Effector memory CD8-positive, alpha-beta T cell (primary cell): ENCODE measurements at places on chromosomes 6 and 20.
A peak's percentile ranks its signal among the peaks of the same experiment; 100 is the strongest.

- DNase-seq: no peak
These were observed 75.3 kb downstream of the SERAC1 start for GRCh38 chr6:158092806-158093205.

- DNase-seq: no peak
These were observed 131.6 kb downstream of the RFX6 start for GRCh38 chr6:117008618-117009017.

DNA sequence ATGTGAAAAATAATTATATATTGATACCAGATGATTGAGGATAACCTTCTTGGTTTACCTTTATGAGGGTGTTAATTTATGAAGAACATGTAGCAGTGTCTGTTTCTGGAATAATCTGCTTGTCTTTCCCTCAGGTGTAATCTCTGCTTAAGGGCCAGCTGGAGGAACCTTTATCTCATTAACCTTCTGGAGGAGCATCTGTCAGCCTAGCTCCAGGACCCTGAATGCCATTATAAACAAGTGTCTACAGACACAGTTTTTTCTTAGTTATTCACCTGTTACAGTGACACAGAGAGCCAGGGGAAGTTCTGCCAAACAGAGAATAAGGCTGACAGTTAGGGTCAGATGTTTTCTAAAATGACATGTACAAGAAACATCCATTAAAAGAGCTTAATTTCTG, at the start of gene IMPG1:
IMPG1 (minus strand) TSS at position 101 of the 400 bp plus-strand sequence. CDS start 174 bp downstream, outside the sequence.
- no peak for DNase-seq

DNA sequence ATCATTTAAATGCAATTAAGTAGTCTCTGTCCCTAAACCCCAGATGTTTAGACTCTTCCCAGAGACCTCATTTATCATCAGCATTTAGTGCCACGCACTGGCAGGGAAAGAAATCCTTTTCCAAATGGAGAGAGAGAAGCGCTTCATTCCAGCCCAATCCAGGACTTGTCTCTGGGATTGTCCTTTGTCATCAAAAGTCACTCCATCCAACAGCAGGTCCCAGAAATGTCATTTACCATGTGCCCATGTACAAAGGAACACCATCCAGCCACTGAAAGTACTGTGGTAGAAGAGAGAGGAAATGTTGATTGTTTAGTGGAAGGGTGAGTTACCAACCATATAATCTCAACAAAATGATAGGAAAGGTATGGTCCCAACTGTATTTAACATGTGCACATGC, 66.9 kb upstream of the SMIM28 start:
- no peak for DNase-seq

DNA sequence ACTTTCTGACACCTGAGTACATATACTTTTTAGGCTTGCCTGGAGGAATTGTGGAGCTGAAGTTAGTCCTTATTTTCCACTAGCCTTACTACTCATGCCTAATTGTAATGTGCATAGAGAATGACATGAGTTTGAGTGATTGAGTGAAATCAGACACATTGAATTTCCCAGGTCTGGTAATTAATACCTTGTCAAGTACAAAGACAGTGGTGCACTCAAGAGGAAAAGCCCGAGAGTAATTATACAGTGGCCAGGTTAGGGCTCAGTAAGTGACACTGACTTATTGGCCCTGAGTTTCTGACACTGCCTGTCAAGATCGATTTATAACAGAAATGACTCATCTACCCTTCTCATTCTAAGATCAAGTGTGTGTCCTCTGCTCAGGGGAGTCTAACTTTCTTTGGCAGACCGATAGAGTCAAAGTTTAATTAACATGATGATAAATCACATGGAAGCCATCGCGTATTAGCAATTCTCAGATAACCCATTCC, 288.3 kb downstream of the TPBG start:
- DNase-seq: no peak

DNA sequence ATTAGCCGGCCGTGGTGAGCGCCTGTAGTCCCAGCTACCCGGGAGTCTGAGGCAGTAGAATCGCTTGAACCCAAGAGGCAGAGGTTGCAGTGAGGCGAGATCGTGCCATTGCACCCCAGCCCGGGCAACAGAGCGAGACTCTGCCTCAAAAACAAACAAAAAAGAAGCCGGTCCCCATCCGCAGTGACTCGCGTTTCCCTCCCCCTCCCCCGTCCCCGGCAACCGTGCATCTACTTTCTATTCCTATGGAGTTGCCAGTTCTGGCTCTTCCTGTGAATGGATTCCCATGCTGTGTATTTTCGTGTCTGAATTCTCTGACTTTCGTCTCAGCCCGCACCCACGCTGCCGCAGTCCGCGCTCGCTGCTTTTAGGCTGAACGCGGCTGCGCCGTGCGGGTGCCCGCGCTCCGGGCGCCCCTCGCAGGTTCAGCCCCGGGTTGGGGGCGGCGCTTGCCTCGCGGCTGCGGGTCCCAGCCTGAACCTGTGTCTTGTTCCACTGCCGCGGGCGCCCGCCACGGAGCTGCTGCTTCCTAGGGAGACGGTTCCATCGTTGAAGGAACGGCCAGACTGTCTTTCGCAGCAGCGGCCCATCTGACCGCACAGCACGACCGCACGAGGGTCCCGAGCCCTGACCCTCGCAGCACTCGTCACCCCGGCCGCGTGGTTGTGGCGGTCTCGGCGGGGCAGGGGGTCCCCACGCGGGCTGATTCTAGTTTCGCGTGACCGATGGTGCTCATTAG, 1.1 kb upstream of the MRGBP start:
- peak; percentile 51 for DNase-seq

DNA sequence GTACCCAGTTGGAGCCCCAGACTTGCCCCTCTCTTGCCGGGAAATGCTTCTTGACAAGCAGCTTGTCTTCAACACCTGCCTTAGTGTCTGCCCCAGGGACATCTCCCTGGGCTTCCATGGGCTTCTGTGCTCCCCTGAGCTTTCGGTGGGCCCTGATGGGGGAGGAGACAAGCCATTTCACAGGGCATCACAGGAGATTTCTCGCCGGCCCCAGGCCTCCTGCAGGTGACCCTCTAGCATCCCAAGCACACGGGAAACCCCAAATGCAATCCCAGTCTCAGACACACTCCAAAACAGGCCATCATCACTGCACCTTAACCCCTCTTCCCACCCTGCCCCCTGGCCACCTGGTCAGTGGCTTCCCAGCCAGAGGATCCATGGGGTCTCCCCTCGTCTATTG, 74.5 kb downstream of the JPH2 start:
- DNase-seq: no peak

DNA sequence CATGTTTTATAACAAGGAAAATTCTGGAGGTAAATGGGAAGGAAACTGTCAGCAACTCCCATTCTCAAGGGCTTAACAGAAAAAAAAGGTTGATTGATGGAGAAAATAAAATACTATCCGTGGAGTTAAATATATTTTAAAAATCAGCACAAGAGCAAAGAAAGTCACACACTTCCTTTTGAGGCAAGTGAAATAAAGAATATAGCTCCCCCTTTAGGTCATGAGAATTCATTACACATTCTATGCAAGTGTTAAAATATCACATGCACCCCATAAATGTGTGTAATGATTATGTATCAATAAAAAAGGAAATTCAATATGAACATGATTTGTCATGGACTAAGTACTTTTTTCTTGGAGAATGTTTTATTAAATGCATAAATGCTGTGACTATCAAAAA, 349.2 kb downstream of the TPBG start:
- DNase-seq: no peak

DNA sequence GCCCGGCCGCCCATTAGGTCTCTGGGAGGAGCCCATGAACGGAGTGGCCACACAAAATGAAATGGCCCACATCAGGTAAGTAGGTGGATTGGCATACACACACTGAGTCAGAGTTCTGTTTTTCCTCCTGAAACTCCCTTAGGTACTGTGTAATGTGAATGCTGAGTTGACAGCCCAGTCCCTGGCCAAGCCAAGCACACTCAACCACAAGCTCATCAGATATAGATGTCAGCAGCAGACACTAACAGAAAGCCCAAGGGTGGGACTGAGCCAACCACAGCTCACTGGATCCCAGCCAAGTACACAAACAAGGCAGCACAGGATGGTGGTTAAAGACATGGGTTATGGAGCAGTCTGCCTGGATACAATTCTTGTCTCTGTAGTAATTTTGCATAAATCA, 403.4 kb downstream of the GJA1 start:
- no peak for DNase-seq

GRCh38 chr6:35139924-35140638, 1.1 kb downstream of the TCP11 start:
- DNase-seq: peak; percentile 34

GRCh38 chr20:53187392-53188068, 215.4 kb downstream of the TSHZ2 start:
- no peak for DNase-seq

DNA sequence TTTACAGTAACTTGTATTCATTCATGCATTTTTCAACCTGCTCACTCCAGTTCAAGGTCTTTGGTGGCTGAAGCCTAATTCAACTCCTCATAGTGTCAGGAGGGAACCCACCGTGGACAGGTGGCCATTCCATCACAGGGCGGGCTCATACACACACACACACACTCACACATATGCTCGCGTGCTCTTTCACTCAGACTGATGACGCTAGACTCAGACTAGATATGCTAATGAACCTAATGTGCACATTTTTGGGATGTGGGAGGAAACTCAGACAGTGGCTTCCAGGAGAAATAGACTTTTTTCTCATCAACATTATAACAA, 56.7 kb downstream of the TRIM27 start:
- DNase-seq: no peak

DNA sequence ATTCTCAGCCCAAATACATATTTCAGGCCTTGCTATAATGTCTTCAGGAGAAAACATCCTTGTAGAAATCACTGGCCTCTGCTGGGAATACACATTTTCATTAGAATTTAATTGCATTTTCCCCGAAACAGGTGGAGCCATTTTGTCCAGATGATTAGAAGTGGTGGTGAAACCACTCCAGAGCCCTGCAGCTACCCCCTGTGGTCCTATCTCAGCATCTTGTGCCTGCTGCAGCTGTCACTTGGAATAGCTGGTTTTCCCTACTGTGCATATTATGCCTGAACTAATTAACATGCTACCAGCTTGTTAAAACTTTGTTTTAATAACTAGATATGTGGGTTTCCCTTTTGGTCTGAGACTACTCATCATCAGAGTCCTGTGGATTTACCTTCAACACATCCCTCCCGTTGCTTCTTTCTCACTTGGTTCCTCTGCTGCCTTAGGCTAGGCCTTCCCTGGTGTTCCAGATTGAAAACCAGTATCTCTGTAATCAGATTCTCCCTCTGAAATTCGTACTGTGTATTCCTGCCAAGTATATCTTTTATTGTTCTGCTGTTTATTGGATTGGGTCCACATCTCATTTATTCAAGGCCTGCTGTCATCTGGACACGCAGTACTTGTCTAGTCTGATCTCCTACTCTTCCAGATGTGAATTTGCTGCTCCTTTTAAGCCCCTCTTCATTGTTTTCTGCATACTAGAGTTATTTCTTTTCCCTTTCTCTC, 15.2 kb downstream of the DNAH8 start:
- no peak for DNase-seq

GRCh38 chr6:157266274-157267101, 56.8 kb downstream of the TMEM242 start:
- DNase-seq: no peak

- no peak for DNase-seq
These were observed 7.6 kb downstream of the GSS start for GRCh38 chr20:34948030-34948429.

GRCh38 chr6:27187231-27188060, 60.1 kb upstream of the PRSS16 start:
- DNase-seq: no peak

- no peak for DNase-seq
These were observed 235.0 kb downstream of the TTLL2 start for GRCh38 chr6:167559675-167560479.

- DNase-seq: no peak
These were observed 5.6 kb downstream of the NXT1 start for GRCh38 chr20:23356203-23356602.

- DNase-seq: no peak
These were observed 43.6 kb downstream of the ADTRP start for GRCh38 chr6:11734861-11735613.

- no peak for DNase-seq
These were observed 690 bp downstream of the GDAP1L1 start for GRCh38 chr20:44247586-44248409.

- no peak for DNase-seq
These were observed 92.5 kb upstream of the NXT1 start for GRCh38 chr20:23257848-23258746.

- DNase-seq: no peak
These were observed 25.2 kb upstream of the MYLIP start for GRCh38 chr6:16103722-16104121.

- DNase-seq: no peak
These were observed 28.6 kb upstream of the LAMP5 start for GRCh38 chr20:9485614-9486340.

DNA sequence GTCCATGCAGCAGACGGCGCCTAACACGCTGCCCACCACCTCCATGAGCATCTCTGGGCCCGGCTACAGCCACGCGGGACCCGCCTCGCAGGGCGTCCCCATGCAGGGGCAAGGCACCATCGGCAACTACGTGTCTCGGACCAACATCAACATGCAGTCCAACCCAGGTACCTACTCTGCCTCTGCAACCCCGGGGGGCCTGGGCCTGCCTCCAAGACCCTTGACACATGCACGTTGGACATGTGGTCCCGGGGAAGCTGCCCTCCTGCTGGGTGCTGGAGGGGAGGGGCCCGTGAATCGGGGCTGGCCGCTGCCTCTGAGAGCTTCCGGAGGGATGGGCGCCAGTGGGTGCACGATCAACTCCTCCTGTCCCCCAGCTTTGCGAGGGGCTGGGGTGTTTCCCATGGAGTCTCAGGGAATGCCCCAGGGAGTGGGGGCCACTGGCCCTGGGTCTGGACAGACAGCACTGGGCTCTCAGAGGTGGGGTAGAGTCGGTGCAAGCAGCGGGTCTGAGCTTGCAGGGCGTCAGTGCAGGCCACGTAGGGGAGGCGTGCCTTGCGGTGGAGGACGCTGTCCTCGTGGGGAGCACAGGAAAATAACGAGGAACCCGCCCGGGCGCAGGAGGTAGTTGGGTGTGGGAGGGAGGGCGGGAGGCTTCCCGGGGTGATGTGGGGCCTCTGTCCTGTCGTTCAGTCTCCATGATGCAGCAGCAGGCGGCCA, 19.4 kb downstream of the SS18L1 start:
- DNase-seq: no peak

DNA sequence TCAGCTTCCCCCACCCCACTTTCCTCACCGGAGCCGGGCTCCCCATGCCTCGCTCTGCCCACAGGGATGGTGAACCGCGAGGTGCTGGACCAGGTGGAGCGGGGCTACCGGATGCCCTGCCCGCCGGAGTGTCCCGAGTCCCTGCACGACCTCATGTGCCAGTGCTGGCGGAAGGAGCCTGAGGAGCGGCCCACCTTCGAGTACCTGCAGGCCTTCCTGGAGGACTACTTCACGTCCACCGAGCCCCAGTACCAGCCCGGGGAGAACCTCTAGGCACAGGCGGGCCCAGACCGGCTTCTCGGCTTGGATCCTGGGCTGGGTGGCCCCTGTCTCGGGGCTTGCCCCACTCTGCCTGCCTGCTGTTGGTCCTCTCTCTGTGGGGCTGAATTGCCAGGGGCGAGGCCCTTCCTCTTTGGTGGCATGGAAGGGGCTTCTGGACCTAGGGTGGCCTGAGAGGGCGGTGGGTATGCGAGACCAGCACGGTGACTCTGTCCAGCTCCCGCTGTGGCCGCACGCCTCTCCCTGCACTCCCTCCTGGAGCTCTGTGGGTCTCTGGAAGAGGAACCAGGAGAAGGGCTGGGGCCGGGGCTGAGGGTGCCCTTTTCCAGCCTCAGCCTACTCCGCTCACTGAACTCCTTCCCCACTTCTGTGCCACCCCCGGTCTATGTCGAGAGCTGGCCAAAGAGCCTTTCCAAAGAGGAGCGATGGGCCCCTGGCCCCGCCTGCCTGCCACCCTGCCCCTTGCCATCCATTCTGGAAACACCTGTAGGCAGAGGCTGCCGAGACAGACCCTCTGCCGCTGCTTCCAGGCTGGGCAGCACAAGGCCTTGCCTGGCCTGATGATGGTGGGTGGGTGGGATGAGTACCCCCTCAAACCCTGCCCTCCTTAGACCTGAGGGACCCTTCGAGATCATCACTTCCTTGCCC, 57.4 kb downstream of the SRC start:
- no peak for DNase-seq
